ENCODE measurements at places on chromosomes 12 and 14.

DNA sequence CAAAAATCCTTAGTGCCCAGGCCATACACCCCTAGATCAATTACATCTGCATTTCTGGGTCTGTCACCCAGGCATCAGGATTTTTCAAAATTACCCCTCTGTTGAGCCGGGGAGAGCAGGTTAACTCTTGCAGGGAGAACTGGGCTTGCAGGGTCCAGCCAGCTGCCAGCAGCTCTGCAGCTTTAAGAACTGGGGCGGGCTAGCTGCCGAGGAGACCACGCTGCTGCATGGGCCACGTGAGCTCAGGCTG lies at the start of gene DGLUCY:
Gene DGLUCY (plus strand): TSS at position 245 of the 250 bp plus-strand sequence. CDS start 46,222 bp downstream, outside the sequence.
- DNase-seq, result no peak

GRCh38 chr14:70213721-70214282 lies 25.1 kb upstream of the SLC8A3 start:
- no peak for DNase-seq

GRCh38 chr12:6123258-6123657 lies 1.2 kb downstream of the VWF start:
- DNase-seq, result no peak

DNA sequence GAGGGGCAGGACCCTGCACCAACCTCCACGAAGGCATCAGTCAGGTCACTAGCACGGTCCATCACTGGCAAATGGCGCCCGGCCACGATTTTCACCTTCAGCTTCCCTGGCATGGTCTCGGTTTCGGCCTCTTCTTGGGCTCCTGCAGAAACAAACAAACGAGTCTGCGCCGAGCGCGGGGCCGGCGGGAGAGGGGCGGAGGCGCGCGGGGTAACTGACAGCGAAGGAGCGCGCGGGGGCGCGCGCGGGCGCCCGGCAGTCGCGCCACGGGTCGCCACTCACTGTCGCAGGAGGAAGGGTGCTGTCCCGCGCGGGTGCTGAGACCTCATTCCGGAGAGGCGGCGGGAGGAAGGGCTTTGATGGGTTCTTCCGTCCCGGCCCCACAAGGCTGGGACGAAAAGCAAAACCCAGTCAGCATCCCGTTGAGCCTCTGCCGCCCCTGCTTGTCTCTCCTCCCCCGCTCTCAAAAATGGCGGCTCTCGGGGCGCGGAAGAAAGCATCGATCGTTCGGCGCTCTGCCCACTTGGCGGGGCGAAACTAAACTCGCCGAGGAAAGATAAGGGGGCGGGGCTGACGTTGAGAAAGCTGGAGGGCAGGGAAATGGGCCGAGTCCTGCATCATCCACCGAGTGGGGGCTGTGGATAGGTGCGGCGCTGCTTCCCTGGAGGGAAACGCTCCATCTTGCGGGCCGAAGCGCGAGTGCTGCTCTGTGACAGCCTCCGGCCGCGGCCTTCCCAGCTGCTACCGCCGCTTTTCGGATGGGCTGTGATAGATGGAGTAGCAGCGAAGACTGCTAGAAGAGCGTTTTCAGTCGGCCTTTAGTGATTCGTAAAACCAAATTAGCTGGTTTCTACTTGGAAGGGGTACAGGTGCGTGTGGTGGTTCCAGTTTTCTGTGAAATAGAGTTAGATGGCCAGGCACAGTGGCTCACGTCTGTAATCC lies at the start of gene C2CD5:
Gene C2CD5 (minus strand): TSS at position 505 of the 942 bp plus-strand sequence. CDS start 392 bp downstream, at position 113.
- DNase-seq, result peak; percentile 90

DNA sequence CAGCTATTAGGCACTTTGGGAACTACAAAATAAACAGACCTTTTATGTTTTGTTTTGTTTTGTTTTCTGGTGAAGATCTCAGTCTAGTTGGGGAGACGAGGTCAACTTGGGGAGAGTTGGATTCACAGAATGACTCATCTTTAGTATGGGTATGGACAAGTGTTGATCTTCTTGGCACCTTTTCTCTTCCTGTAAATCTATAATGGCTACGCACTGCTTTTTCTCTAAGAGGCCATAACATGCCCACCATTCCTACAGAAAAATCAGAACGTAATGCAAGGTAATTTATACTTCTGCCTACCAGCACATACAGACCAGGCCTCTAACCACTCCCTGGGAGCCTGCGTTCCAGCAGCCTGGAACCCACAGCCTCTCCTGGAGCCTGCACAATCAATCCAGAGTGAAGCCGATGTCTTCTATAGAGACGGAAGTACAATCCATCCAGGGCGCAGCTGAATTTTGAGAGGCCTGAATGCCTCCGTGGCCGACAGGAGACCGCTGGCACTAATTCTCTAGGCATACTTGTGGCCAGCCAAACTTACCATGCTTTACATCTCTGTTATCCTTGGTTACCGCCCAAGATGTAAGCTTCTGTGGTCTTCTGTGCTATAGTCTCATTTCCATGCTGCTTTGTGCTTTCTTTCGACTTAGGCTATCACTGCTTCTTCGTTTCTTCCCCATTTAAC lies 717 bp downstream of the PPHLN1 start:
- no peak for DNase-seq

DNA sequence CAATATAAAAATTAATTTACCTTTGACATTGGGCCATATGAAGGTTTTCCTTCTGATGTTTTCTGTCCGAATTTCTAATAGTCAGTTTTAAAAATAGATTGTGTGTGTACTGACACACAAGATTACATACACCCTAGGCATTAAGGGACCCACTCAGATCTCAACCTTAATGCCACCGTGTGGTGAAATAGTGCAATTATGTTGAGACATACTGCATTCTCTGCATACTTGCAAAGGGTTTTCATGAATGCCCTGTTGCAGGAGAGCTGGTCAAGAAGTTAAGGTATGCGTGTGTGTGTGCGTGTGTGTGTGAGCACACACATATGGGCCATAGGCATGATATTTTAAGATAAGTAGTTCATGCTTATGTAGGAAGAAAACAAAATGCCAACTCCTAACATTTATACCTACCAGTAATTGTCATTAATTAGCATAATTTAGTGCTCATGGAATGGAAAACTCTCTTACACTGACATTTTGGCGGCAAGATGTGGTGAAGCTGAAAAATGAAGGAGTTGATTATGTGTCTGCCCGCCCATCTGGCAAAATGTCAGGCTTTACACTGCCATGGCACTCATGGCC lies 58.8 kb downstream of the PIK3C2G start:
- no peak for DNase-seq

- DNase-seq, result no peak
Observed at GRCh38 chr12:30187426-30187825, 403.7 kb upstream of the TMTC1 start.

DNA sequence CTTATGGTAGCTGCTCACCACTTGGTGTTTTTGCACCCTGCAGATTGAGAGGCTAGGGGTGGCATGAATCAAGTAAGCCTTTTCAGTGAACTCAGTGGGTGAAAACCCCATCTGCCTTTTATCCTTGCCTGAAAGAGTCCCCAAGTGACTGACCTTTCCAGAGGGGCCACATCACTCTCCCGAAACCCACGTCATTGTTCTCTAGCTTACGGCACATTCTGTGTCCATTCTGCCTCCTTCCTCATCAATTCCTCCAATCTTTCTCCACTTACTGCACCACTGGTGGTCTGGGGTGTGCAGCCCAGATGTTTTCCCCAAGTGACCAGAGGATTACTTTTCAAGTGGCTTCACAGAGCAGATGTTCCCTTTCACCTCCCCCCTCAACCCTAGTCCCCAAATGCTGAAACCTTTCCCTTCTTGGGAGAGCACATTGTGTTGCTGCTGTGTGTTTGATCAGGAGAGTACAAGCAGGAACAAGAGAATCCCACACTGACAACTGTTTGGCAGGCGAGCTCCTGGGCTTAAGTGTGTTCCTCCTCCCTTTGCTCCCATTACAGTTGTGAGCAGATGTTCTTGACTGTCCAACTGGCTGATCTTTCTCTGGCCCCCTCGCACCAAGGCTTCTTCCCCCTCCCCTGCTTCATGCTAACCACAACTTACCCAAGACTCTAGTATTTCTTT lies 138.0 kb upstream of the IGF1 start:
- DNase-seq, result no peak

DNA sequence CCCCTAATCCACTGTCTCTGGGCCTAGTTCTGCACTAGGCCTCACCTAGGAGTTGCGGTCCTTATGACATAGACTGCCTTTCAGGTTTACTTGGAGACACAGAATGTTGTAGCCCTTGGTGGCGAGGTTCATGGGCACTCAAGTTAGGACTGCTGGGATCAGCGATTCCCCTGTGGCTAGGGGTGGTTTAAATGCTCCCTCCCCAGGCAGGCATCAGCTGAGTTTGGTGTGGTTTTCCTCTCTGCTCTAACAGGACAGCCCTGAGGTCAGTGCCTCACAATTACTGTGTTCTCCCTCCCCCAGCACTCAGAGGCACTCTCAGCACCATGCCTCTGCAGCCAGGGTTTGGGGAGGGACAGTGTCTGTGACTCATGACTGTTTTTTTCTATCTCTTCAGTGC lies 22.2 kb upstream of the RDH16 start:
- DNase-seq, result no peak

DNA sequence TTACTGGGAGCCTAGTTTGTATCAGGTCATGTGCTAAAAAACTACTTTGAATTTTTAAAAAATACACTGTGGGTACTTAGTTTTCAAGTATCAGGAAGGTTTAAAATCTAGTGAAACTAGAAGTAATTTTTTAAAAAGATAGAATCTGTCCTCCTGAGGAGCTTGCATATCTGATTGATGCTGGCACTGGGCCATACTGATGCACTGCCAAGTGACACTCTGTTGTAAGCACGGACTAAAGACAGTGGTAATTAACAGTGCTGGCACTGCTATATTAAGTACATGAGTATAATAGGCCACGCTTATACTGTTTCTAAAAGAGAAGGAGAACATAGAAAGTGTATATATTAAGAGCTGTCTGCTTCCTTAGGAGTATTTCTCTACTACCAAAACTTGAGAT lies 10.0 kb upstream of the TBC1D30 start:
- DNase-seq, result no peak

DNA sequence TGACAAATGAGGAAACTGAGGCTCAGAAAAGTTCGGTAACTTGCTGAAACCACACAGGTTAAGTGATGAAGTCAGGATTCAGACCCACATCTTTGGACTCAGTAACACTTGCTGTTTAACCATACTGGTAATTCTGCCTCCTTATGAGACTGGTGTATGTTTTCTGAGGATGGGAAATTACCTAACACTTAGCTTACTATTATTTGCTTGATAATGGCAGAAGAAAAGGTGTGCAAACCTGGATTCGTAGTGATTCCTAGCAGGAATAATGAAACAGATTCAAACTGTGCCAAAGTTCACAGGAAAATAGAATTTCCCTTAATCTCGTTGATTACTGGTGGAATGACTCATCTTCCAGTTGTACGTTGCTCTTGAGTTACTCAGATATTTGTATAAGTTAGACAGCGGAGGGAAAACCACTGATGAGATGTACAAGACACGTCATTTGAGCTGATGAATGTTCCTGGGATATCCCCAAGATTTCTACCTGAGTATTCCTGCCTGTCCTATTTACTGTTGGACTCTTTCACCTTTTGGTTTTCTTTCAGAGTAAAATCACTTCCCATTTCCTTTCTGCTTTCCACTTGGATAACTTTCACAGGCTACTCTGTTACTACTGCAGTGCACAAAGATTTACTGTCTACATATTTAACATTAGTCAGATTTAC lies 37.5 kb downstream of the PRORP start:
- DNase-seq, result no peak

GRCh38 chr12:101694986-101695385 lies 2.5 kb upstream of the CHPT1 start:
- DNase-seq, result no peak

- DNase-seq, result no peak
Observed at GRCh38 chr14:22524115-22524783, 64.8 kb downstream of the DAD1 start.

GRCh38 chr12:76085520-76085868 lies 1.0 kb upstream of the NAP1L1 start:
- DNase-seq, result peak; percentile 20

GRCh38 chr14:99870617-99871016 lies 77.4 kb downstream of the EML1 start:
- DNase-seq, result no peak

GRCh38 chr14:72254937-72255472 lies 322.8 kb downstream of the RGS6 start:
- no peak for DNase-seq

DNA sequence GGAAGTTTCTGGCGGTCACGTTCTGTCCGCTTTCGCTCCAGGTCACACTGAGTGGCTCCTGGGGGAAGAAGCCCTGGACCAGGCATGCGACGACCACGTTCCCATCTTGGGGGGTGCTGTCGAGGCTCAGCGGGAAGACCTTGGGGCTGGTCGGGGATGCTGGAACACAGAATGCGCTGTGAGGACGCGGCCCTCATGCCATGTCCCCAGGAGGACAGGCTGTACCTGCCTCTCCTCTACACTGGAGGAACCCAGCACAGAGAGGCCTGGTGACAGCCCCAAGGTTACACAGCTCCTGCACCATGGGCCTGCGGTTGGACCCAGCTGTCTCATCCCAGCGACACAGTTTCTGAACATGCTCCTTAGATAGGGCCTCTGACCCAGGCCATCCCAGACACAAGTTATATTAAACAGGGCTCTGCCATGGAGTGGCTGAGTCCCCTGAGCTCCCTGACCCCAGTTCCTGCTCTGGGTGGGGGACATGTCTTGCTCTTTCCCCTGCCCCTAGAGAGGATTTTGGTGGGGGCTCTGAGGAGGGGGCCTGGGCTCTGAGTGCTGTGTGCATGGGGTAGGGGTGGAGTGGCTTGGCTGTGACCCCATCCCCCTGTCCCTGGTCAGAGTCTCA lies 62.0 kb downstream of the TMEM121 start:
- DNase-seq, result no peak
